Activated effector memory CD4-positive, alpha-beta T cell treated with anti-CD3 and anti-CD28 coated beads, Interleukin-2, amount 50 U/mL, for 16 hours (primary cell): ENCODE measurements at places on chromosomes 4 and X.

DNA sequence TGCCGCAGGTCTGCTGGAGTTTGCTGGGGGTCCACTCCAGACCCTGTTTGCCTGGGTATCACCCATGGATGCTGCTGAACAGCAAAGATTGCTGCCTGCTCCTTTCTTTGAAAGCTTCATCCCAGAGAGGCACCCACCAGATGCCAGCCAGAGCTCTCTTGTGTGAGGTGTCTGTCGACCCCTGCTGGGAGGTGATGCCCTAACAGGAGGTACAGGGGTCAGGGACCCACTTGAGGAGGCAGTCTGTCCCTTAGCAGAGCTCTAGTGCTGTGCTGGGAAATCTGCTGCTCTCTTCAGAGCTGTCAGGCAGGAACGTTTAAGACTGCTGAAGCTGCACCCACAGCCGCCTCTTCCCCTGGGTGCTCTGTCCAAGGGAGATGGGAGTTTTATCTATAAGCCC is 162.7 kb downstream of the NAF1 start:
- DNase-seq = no peak

- DNase-seq = no peak
These were observed 79.0 kb downstream of the SOX3 start for GRCh38 chrX:140425712-140426395.

DNA sequence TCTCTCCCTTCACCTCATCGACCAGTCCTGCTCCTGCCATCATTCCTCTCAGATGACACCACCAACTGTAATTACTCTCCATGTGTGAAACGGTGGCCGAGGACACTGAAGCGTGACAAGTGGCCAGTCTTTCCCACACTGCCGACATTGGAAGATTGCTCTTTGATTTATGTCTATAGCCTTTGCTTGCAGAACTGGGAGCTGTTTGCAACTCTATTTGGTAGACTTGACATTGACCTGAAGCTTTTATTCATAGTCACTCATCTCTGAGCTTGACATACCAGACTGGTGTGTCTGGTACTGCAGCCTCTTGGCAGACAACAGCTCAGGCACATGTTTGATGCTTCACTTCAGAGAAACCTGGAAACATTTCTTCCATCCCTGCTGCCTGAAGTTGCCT is 121.8 kb upstream of the GALNT7 start:
- no peak for DNase-seq

GRCh38 chr4:17094876-17095210 is 196.4 kb upstream of the LDB2 start:
- DNase-seq = no peak

GRCh38 chr4:56937262-56937661 is 29.6 kb downstream of the REST start:
- no peak for DNase-seq

DNA sequence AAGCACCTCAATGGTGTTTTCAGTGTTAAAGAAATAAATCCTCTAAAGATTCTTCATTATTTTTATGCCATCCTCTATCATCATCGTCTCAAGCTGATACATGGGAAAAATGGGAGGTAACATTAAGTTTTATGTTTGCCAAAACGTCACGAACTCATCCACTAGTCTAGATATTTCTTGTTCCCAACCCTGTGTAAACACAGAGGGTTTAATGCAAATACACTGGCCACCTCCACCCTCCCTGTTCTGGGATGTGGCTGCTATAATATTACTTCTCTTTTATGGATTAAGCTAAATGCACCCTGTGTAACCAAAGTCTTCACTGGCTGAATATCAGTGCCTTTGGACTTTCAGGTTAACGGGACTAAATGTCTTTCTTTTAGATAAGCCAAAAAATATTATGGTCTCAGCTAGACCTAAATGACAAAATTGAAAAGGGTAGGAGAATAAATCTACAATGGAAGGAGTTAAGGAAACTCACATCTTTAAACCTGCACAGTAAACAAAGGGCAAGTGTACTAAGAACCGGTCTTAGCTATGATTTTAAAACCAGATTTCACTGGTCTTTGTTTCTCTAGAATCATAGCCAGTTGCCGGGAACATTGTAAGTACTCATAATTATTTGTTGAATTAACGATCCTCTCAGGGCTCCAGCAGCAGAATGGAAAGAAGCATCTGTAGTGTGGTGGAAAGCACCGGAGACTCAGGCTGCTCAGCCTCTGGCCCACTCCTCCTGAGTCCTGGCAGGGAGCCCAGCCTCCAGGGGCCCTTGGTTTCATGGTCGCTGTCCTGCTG is 103.5 kb upstream of the NOCT start:
- DNase-seq = no peak

GRCh38 chr4:37812713-37813112 is 13.8 kb upstream of the PGM2 start:
- DNase-seq = no peak

DNA sequence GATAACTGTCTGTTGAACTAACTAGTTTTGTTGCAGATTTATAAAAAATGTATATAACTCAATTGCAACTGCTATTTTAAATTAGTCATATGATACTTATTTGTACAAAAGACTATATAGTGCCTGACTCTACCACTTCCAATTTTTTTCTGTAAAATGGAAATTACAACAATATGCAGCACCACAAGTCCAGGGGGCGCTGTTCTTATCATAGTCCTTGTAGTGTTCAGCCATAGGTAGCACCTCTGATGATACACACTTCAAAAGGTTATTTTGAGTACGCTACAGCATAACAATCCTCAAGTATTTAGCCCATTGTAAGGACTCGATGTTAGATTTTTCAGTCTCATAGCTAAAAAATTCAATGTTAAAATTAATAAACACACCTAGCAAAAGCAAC is 174.9 kb downstream of the CORIN start:
- DNase-seq = no peak

DNA sequence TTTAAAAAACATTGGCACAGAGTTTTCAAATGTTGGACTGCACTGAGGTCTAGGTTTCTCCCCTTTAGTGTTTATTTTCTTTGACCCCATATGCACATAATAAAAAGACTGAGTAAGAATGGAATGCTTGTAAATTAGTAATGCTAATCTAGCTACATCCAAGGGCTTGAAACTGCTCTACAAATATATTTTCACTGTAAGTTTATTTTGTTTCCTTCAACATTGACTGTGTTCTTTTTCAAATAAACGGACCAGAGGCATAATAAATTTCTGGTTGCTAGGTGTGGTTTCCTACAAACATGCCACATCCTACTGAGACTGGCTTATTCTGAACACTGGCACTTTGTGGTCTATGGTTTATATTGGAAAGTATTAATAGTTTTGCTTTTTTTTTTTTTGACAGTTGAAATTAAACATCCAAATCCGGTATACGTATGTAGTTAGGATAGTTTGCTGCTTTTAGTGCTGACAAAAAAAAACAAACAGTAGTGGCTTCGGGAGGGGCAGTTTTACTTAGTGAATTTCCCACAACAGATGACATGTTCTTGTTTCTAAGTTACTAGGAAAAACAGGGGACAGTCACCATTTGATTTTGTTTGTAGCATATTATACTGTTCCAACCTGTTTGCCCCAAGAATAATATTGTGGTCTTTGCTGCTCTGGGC is 13.2 kb downstream of the CA5B start:
- no peak for DNase-seq

DNA sequence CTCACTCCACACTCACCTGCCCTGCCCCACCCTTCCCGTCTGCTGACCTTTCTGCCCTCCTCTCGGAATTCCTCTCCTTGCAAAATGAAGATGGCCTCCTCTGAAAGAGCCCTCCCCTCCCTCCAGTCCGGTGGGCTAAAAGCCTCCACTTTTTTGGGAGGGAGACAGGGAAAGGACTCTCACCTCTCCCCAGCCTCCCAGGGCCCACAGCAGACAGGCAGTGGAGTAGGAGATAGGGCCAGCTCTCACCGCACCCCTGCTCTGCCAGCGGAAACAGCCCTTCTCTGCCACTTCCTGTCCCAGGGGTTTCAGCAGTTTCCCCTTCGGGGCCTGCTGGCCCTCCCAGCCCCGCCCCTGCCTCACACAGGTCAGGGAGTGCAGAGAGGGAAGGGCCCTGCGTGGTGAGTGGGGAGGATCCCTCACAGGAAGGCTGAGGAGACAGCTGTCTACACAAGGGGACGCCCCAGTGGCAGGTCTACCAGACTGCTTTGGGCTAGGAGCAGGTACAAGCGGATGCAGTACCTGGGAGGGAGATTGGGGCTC is 18.2 kb downstream of the ELF4 start:
- DNase-seq = peak; percentile 91

GRCh38 chrX:69428216-69428615 is 75.9 kb upstream of the NALF2 start:
- DNase-seq = no peak

DNA sequence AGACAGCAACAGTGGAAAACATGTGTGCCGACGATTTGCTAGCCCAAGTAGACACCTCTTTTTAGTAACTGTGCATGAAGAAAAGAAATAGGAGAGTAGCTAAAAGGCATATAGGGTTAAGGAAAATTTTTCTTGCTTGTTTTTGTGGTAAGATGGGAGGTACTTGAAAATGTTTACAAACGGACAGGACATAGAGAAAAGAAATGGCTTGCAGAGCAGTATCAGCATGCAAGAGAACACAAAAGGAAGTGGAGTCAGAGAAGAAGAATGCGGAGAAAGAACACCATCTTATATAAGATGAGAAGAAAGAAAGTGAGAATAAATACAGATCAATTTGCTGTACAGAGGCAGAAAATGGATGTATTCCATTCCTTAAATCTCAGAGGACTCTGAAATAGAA is 263.7 kb upstream of the ETNPPL start:
- no peak for DNase-seq

GRCh38 chr4:100962698-100963097 is 384.6 kb downstream of the PPP3CA start:
- DNase-seq = no peak

DNA sequence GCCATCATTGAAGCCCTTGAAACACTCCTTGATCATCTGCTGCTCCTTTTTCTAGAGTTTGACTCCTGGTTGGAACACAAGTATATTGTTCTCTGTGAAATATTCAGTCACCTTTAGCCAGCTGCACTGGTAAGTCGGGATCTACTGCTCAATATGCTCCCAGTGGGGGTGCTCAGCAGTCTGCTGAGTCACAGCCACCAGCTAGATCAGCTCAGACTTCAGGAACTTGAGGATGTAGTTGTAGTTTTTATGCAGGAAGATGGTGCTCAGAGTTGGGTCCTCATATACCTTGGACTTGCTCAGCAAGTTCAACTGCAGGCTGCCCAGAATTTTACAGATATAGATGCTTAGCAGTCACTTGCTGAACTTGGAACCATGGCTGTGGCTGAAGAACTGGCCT is 202.5 kb upstream of the RPL34 start:
- no peak for DNase-seq

GRCh38 chr4:90118527-90119195 is 8.5 kb upstream of the CCSER1 start:
- DNase-seq = no peak

DNA sequence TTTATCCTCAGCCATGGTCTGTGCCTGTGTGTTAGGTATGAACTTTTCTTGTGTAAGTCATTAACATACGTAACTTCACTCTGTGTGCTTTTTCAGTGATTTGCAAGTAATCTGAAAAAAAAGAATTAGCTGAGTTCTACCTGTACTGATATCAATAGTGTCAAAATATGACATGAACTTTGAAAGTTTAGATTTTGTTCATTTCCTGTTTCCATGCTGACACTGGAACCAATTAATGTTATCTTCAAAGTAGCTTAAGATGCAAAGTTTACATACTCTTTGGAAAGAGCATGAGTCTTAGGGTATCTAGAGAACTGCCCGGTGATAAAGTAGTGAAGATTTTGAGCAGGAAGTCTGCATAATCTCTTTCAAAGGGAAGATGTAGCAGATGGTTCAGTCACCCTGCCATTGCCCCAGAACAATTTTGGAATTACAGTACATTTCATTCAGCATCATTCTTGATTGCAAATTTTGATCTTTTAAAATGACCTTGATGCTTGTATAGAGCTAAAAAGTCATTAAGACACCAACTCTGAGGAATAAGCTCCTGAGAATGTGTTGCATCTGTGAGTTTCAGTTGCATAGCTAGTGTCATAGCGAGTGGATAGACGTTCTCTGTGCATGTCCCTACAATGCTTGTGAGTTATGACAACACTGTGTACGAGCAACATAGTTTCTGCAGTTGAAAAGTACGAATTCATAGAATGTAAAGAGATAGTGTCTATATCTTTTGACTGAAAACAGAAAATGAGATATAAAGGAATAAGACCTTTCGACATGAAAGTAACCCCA is 130.5 kb downstream of the PTTG2 start:
- DNase-seq = no peak

DNA sequence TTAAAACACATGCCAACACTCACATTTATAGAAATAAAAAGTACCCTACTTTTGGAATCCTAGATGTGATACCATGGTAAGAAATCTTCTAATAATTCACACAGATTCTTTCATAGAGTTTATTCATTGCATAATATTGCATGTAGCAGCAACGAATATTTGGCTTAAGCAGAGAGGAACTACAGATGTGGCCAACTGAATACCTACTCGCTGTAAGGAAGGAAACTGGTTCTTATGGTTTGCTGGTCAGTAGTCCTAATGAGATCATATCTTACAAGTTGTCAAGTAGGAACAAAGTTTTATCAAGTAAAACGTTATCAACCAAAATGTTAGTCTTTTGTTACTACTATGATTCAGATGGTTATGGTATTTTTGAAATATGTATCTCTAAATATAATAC is 996.1 kb downstream of the PDHA2 start:
- no peak for DNase-seq

- no peak for DNase-seq
These were observed 308.8 kb downstream of the ZNF674 start for GRCh38 chrX:46236411-46236810.

DNA sequence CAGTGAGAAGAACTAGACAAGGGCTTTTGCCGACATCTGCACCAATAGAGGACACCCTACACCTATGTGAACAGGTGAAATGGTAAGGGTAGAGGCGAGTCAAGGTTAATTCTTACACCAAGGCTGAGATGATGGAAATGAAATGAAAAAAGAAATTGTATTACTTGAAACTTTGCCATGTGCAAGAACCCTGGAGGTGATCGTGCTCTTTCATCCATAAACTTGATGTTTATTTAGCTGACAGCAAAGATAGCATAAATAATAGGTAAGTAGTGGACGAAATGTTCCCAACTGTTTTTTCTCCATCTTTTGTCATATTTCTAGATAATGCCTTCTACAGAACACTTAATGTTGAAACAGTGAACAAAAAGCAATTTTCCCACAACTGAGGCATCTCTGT is 162.5 kb downstream of the BANK1 start:
- no peak for DNase-seq

GRCh38 chr4:153758688-153759406 is 977 bp downstream of the RNF175 start:
- no peak for DNase-seq

- DNase-seq = no peak
These were observed 7.6 kb upstream of the VEGFD start for GRCh38 chrX:15391850-15392249.

DNA sequence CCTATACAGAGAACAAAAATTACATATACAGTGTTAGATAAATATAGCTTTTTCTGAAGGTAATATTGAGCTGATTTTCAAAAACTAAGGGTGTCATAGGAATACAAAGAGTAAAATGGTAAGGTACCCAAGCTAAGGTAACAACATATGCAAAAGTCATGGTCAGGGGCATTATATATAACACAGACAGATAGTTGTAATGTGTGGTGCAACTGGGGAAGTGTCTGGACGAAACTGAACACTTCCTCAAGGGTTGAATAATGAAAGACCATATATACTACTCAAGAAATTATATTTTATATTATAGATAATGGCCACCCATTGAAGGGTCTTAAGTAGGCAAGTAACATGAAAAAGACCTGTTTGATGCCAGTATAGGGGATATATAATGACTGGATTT is 262.1 kb upstream of the CXXC4 start:
- no peak for DNase-seq

GRCh38 chr4:92789741-92790140 is 486.0 kb downstream of the GRID2 start:
- DNase-seq = no peak

- no peak for DNase-seq
These were observed 39.3 kb upstream of the TADA2B start for GRCh38 chr4:7003879-7004240.
